ENCODE measurements at places on chromosomes 3 and 15. TPM values are rescaled to one million over a fixed set of nuclear protein-coding genes. Genes with fewer than 3 reads are reported as not detected.

DNA sequence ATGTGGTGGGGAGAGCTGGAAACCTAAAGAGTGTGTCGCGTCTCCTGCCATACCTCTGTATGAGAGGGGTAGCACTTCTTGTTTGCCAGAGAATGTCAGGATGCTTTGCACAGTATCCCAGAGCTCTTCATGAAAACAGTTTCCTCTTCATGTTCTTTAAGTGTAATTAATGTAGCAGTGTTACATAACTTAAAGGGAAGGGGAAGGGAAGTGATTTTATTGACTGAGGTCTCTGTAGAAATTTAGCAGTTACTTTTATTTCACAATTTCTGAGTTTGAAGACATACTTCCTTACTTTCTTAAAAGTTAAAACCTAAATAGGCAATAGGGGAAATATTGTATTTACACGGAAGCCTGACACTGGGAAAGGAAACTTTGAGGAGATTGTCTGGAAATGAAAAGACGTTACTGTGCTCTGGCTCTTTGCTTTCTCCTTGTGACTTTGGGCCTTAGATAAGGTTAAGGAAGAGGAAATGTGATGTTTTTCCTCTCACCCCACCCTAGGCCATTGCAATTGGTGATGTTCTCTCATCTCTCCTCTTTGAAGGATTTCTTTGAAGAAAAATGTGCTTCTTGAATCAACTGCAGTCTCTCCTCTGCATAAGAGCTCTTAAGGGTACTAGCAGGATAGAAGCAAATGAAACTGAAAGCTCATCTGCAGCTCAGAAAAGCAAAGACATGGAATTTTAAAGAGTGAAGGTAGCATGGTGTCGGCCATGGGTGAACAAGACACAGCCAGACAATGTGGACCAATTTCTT lies 6.0 kb downstream of the NXPE3 start:
- DNase-seq = no peak

- DNase-seq = no peak
Observed at GRCh38 chr15:23038726-23039142, 635 bp downstream of the TUBGCP5 start.

DNA sequence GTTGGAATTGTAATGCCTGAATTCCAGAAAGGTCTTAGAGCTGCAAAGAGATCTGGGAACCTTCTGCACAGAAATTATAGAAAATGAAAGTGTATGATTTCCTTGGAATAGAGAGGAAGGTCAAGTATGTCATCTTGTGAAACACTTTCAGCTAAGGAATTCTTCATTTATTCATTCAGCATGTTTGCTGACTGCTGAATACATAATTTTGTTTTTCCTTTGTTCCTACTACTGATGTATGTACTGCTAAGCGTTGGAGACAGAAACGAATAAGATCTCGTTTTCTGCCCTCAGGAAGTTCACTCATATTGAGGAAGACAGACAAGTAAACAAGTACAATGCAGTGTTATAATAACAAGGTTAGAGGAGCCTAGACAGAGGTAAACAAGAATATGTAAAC lies 14.3 kb upstream of the IL20RB start:
- no peak for DNase-seq

DNA sequence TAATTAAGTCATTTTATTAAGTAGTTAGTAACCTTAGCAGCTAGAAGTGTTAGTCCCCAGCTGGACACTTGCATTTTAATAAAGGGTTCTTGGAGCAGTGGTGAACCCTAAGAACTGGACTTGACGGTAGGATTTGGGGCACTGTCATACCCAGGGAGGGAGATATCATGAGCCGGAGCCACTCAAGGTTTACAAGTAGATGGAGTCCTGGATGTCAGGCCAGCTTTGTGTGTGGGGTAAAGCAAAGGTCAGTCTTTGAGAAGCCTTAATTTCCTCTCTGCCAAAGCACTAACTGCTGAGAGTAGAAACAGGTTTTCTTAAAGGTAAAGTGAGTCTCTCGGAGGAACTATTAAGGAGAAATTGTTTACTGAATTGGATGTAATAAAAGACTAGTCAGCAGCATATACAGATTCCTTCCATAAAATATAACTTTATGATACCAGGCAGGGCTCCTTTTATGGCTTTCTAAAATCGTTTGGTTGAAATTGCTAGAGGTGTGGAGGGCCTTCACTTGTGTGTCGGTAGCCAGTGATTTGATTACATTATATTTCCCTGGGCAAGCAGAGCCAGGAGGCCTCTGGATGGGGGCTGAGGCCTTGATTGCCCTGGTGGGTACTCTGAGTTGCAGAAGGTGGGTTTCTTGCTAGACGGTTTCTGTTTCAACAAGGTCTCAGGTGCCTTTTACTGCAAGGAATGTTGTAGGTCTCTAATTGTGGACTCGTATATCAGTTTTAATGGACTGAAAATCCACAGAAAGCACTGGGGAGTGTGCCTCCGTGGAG lies 23.1 kb downstream of the SQOR start:
- DNase-seq = no peak

- no peak for DNase-seq
Observed at GRCh38 chr3:33077976-33078375, 19.0 kb downstream of the GLB1 start.

- DNase-seq = no peak
Observed at GRCh38 chr15:29682781-29683180, 139.5 kb downstream of the TJP1 start.

GRCh38 chr15:61989667-61990066 lies 70.6 kb downstream of the VPS13C start:
- DNase-seq = no peak

DNA sequence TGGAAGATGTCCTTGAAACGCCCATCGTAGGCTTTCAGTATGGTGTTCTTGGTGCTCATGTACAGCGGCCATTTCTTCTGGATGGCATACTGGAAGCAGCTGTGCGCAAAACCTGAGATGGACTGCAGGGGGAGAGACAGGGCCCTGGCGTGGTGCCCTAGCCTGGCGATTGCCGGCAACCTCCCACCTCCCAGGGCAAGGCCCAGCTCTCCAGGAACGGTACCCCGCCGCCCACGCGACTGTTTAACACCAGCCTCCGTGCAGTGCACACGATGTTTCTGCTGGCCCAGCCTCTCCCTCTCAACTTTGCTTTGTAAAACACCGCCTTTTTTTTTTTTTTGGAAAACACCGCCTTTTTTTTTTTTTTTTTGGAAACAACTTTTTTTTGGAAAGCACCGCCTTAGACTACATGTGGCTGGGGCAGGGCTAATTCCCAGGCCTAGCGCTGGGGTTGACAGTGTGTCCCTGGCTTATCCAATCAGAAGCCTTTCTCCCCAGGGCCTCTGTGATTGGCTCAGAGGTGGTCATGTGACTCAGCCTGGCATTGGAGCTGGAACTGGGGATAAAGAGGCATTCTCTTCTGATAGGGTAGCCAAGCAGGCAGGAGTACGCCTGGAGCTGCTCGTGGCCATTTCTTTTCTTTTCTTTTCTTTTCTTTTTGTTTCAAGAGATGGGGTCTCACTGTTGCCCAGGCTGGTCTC lies 14.7 kb downstream of the IDH2 start:
- no peak for DNase-seq

DNA sequence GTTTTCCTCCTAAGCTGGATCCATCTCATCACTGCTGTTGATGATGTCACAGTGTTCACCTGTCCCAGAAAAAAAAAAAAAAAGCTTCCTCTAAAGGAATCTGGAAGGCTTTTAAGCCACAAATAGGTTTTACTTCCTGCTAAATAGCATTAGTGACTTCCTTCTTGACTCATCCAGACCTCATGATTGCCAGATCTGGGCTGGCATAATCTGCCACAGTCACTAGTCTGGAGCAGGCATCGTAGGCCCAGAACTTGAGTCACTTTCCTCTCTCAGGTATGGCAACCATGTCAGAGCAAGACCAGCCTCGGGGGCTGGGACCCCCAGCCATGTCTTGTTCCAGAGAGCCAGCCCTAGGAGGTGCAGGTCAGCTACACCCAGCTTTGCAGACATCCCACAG lies 266.5 kb upstream of the CADM2 start:
- no peak for DNase-seq

DNA sequence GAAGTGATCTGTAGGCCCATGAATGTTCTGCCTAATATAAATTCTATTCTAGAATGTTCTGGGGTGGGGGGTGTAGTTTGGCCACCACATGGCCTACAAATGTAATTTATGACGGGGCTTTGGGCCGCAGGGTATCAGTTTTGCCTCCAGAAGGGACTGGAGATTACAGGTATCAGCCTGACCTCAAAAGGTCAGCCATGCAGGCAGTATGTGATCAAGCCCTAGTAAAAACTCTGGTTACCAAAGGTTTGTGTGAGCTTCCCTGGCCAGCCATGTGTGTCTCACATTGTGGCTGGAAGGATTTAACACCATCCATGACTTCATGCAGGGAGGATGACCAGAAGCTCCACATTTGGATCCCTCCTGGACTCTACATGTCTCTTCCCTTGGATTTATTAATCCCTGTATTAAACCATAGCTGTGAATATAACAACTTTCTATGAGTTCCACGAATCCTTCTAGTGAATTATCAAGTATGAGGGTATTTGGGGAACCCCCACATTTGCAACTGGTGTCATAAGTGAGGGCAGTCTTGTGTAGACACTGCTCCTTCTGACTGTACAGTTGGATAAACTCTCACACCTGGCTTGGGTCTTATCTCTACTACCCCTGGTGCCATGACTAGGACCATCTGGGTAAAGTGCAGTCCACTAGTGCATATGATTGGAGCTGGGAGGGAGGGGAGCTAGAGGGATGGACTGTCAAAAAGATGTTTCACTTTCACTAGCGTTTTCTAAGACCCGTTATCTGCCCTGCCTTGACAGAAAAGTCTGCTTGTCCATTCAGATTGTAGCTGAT lies 50.0 kb upstream of the RFX7 start:
- no peak for DNase-seq

DNA sequence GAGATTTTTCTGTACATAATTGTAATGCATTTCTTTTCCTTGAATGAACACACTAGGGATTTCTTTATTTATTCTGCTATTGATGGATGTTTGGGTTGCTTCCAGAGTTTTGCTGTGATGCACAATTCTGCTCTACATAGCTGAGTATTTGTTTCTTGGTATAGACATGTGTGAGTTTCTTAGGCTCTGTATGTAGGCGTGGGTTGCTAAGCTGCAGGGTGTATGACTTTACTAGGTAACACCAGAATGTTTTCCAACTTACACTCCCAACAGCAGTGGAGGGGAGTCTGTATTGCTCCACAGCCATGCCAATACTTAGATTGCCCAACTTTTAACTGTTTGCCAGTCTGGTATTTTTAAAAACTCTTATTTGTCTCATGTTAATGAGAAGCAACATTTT lies 155.5 kb upstream of the TNIK start:
- no peak for DNase-seq

DNA sequence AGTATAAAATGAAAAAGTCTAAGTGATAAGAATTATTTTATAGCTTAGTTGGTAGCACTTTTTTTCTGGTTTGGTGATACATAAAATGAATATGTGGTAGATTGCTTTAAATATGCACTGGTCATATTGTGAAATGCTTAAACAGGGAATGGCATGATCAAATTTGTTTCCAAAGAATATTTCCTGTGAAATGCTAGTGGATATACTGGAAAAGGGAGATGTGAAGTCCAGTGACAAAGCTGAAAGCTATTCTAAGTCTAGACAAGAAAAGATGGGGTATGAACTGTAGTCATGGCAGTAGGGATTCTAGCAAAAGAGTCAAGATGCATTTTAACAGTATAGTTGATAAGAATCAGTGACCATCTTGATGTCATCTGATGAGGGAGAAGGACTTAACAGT lies 98.9 kb upstream of the MME start:
- no peak for DNase-seq

GRCh38 chr3:8776406-8776805 lies 7.0 kb upstream of the OXTR start:
- no peak for DNase-seq

DNA sequence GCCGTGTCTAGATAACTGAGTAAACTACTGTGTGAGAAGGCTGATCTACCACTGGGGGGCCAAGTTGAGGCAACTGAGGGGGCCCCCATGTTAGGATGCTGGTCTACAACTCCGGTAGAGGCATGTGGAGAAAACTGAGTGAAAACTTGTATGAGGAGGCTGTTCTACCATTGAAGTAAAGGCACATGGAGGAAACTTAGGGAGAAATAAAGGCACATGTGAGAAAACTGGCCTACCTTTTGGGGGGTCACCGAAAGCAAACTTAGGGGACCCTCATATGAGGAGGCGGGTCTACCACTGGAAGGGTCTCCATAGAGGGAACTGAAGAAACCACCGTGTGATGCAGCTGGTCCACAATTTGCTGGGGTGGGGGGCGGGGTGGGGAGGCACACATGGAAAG lies 155.2 kb downstream of the FBLN2 start:
- no peak for DNase-seq

GRCh38 chr3:157445857-157446256 lies 9.2 kb downstream of the PTX3 start:
- no peak for DNase-seq

- no peak for DNase-seq
Observed at GRCh38 chr15:27764339-27764738, 334.8 kb downstream of the OCA2 start.

DNA sequence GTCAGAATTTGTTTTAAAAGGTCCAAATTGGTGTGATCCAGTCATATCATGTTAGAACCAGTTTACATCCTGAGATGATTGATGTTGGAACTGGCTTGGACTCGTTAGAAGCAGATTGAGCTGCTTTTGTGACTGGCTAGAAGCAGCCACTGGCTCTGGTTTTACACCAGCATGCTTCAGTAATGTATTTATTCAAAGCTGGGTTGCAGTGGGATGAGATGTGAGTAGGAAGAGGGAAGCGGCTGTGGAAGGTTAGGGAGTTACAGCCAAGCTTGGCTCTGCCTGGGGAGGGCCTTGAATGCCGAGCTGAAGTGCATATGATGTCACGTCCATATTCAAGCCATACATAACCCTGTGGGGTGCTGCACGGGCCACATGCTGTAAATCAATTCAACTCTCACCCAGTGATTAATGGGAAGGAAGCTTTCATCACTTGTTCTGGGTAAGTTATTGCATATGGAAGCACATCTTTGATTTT lies 104.0 kb upstream of the SMAD3 start:
- DNase-seq = no peak

DNA sequence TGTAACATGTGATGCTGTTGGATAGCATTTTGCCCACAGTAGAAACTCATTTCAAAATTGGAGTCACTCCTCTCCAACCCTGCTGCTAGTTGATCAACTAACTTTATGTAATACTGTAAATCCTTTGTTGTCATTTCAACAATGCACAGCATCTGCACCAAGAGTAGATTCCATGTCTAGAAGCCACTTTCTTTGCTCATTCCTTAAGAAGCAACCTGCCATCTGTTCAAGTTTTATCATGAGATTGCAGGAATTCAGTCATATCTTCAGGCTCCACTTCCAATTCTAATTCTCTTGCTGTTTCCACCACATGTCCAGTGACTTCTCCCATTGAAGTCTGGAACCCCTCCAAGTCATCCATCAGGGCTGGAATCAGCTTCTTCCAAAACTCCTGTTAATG lies 42.9 kb downstream of the AKAP13 start:
- no peak for DNase-seq

Gene FAM81A
- polyA plus RNA-seq = 0.40 TPM

Gene DNAH12
- not detected for polyA plus RNA-seq

Gene PCSK6
- polyA plus RNA-seq = 3.0 TPM

Gene TPRA1
- polyA plus RNA-seq = 31.5 TPM

Gene DPPA4
- polyA plus RNA-seq = 2.3 TPM

Gene CRYGS
- polyA plus RNA-seq = not detected

Gene BTLA
- polyA plus RNA-seq = not detected

Gene WNT5A
- polyA plus RNA-seq = not detected
